ENCODE measurements at places on chromosomes 1 and 21.

- DNase-seq: no peak
These were observed 115.5 kb upstream of the CDC42BPA start for GRCh38 chr1:227433663-227434341.

- DNase-seq: no peak
These were observed 566.8 kb upstream of the USP24 start for GRCh38 chr1:55781944-55782482.

DNA sequence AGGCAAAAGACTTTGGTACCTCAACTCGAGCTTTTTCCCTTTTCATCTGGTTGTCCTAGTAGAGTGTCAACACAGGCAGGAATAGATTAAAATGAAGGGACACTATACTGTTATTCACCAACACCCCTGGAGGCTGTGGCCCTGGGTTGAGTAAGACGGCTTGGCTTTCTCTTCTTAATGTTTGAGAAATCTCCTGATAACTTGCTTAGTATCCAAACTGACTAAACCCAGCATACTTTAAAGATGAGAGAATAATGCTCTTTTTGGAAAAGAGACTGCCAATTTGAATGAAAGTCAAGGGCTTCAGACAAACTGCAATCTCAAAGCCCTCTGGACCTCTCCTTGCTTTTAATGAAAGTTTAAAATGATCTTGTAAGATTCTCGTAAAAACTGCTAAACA, 2.6 kb upstream of the SLC30A1 start:
- DNase-seq: no peak

DNA sequence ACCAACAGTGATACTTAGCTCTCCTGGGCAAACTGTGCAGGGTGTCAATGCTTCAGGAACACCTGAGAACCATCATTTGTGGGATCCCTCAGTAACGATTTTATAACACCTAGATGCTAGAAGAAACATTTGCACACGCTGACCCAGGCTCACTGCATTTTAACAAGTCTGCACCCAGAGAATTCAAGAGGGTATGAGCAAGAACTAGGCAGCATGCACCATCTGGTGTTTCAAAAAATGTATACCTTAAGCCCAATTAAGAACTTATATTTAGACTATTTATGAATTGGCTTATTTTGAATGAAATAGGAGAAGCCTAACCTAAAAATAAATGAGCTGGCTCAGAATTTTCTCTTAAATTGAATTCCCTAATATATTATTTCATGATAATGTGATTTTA, 400.5 kb downstream of the GPATCH2 start:
- no peak for DNase-seq

DNA sequence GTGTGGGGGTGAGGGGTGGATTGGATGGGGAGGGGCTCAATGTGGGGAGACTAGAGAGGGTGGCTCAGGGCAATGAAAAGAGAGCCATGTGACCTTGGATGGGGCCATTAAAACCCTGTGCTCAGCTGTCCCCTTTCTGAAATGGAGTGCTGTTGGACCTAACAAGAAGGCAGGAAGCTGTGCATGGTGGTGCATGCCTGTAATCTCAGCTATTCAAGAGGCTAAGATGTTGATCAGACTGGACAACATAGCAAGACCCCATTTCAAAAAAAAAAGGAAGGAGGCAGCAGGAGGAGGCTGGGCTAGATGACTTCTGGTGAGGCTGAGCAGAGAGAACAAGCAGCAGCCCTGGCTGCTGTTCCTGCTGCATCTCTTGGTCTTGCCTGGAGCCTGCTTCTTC, 7.0 kb downstream of the OPRD1 start:
- DNase-seq: no peak

GRCh38 chr1:207962716-207963426, 51.9 kb upstream of the CD34 start:
- DNase-seq: no peak

DNA sequence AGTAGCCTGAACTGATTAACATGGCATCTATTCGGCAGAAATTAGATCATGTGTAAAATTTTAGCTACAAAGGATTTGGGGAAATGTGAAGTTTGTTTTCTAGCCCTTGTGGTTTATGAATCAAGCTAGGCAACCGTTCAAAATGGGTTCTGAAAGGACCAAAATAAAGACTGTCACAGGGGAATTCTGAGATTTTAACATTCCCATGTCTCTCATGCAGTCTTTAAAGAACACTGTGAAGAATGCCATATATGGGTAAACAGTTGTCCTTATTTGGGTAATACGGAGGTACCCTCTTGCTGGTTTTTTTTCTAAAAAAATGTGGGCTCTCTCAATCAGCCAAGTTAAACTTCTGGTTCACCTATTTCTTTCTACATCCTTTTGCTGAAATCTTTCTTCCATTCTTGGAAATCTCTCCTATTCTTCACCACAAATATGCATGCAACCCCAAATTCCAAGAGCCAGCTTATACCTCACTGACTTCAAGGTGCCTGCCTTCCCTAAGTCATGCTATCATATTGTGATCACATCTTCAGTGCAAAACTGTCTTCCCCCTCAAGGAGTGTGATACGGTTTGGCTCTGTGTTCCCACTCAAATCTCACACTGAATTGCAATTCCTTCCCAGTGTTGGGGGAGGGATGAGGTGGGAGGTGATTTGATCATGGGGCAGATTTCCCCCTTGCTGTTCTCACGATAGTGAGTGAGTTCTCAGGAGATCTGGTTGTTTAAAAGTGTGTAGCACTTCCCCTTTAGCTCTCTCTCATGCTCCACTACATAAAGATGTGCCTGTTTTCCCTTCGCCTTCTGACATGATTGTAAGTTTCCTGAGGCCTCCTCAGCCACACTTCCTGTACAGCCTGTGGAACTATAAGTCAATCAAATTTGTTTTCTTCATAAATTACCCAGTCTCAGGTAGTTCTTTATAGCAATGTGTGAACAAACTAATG, 308.7 kb downstream of the TTLL7 start:
- DNase-seq: no peak

GRCh38 chr1:217899614-217900013, 268.5 kb downstream of the SPATA17 start:
- DNase-seq: no peak

DNA sequence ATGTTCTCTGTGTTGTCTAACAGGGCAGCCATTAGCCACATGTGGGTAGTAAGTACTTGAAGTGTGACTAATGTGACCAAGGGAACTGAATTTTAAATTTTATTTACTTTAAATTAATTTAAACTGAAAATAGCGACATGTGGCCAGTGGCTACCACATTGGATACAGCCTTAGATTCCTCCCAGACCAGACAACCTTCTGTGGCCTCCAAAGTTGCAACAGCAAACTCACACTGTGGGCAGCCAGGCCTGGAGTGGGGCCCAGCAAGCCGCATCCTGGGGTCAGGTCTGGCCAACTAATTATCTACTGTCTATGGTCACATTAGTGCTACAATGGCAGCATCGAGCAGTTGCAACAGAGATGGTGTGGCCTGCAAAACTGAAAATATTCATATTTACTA, 11.7 kb downstream of the EIF2D start:
- no peak for DNase-seq

GRCh38 chr1:3326516-3327388, 127.7 kb upstream of the ARHGEF16 start:
- no peak for DNase-seq

DNA sequence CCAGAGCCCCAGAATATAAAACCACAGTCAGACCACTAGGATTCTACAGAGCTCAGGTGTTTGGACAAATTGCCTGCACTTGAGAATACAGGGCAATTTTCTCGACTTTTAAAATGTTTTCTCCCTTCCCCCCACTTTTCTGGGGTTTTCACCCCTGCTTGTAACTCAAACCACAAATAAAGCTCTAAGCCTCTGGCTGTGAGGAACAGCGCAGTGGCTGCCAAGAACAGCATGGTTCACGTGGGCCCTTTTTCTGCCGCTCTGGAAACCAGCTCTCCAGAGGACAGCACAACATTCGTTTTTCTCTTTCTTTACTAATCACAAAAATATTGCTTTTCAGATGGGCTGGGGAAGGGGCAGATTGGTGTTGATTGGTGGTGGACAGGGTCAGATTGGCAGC, 102.2 kb upstream of the JUN start:
- DNase-seq: peak; percentile 27

- DNase-seq: no peak
These were observed 32.3 kb downstream of the SLC9A1 start for GRCh38 chr1:27122652-27123051.

DNA sequence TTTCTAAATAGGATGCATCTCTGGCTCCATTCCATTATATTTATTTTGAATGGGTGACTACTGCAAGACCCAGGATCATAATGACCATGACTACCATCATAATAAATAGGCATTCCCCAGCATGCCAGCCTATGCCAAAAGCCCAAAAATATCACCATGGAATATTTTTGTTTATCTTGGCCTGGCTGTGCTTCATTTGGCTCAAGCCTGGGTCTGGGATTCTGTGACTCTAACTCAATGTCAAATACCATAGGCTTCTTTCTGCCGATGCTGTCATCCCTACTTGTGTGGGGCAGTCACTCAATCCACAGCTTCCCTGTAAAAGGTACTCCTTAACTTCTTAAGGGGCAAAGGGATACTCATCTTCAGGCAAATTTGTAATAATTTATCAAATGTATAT, 66.6 kb downstream of the DIRAS3 start:
- DNase-seq: no peak

DNA sequence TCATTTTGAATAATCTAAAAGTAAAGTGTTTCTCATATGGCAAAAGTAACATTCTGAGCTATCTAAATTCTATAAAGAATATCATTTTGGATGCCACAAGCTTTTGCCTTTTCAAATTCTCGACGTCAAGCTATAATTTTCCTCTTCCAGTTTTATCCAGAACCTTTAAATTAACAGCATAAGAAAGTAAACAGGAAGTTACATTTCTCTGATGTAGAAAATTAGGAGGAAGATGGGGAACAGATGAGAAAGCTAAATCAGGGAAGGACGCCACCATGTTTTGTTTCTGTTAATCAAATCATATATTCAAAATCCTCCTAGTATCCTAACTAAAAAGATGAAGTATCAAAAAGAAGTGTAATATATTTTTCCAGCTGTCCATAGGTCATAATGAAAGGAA, 8.8 kb upstream of the CAMSAP2 start:
- no peak for DNase-seq

DNA sequence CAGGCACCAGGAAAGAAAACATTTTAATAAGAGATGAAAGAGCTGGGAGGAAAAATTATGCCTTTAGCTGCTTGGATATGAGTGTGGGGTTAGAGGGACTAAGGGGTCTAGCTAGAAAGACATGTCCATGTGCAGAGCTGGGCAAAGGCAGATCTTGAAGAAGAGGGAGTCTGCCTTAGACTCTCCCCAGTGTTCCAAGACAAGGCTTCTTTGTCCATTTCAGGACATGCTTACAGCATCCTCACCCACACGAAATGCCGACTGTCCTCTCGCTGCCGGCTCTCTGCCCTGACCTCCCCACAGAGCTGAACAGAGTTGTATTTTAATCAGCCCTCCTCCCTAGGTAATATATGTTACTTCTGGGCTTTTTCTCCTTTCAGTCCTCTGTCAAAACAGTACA, 100.7 kb upstream of the ATP1B1 start:
- DNase-seq: no peak

DNA sequence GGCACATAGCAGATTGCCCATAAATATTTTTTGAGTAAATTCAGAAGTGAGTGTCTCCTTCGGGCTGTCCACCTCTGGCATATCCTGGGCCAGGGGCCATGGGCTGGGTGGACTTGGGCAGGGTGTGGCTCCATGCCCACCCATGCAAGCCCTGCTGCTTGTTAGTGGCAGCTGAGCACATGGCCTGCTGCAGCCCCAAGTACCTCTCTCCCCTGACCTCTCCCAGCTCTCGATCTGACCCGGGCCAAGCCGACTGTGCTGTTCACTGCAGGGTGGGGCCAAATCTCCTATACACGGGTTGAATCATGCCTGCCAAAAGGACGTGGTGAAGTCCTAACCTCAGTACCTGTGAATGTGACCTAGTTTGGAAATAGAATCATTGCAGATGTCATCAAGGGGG, 132.5 kb upstream of the C1orf174 start:
- DNase-seq: no peak

DNA sequence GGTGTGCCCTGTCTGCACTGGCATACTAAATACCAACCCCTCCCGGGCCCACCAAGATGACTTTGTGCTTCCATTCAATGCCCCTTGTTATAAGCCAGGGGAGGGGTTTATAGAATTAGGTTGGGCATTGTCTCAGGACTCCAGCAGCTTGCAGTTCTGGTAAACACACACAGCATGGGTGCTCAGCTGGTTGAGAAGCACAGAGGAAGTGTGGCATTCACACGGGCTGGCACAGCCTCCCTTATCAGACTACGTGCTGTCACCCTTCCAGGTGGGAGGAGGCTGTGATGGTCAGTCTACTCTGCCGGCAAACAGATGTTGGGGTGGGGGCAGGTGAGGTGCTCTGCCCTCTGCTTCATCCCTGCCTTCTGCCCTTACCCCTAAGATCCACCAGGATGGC, 15.0 kb upstream of the SLC6A17 start:
- DNase-seq: no peak

DNA sequence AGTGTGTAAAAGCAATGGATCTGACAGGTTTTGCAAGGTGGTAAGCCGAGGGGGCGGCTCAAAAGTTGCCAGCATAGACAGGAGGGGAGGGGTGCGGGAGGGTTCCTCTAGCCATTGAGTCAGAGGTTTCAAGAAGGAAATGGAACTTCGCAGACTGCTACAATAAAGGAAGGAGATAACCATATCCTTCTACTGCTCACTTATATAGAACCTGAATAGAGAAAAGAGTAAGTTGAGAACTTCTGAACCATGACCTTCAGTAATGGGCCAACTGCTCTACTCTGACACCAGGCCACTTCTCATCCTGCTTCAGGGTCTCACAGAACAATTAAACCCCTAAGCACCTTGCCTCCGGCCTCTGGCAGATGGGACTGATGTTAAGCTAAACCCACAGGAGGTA, 26.3 kb upstream of the BCAR3 start:
- no peak for DNase-seq

DNA sequence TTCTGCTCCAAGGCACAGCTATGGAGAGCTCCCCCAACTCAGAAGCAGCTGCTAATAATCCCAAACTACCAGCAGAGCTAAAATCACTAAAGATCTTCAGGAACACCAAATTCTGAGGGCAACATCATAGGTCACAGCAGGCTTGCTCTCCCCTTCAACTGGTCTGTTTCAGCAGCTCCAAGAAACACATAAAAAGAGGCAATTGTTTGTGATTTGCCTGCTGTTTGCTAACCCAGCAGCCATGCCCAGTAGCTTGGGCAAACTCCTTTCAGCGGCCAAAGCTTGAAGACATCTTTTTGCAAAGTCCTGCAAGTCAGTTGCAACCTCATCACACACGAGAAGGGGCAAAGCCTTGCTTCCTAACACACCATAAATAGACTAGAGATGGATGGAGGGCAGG, 8.9 kb downstream of the ERI3 start:
- no peak for DNase-seq

DNA sequence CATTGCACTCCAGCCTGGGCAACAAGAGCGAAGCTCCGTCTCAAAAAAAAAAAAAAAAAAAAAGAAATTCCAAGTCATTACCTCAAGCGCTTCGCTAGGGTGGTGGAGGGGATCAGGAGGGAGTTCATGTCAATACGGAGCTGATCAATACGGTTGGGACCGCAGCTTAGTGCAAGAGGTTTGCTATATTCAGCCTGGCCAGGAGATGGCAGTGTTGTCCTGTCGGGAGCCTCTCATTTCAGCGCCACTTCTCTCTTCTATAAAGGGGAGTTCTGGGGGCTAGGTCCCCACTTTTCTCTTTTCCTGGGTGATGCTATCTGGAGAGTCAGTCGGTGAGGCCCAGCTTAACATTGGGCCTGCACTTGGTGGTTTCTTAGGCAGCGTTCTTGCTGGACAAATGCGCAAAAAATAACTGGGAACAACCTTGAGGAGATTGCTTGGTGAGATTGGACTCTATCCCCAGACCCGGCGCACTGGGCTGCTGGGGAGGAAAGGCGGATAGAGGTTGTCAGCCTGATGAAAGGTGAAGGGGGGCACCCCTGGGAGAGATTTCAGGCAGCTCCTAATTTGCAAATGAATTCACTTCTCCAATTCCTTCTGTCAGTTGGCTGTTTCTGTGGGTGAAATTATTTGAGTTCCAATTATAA, 40.4 kb downstream of the KIAA0040 start:
- peak; percentile 60 for DNase-seq

Measured in CD4-positive, alpha-beta memory T cell (primary cell).